ENCODE measurements at places on chromosomes 1 and 21.

DNA sequence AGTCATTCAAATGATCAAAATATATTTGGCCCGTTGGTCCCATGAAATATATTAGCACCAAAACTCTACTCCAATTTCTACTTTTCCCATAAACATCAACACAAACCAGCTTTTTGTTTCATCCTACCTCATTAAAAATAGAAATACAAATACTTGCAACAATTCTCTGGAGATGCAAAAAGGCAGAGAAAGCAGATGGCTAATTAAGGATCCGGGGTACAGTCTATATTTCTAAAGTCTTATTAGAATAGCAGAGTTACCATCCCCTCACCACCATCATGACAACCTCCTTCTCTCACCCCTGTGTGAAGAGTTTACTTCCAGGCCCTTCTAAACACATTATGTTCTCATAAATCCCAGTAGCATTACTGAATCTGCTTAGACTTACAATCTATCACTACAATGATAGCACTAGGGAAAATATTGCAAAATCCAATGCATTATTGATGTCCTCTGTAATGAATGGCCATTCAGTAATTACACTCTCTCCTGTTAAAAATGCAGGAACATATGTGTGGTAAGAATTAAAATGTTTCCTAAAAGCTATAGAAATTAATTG, 133.8 kb downstream of the HHIPL2 start:
- no peak for DNase-seq

DNA sequence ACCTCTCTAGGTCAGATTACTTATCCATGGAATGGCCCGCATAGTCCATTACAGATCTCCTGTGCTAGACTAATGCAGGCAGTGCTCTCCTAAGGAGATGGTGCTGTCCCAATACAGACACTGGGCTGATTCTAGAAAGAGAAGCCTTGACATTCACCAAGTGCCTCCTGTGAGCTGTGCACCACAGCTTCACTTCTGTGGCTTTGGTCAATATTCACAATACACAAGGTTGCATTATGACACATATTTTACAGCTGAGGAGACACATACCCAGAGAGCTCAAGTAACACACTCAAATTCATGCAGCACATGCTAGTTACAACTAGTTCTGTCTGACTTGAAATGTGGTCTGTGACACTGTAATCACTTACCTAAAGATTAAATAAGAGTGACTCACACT, 59.4 kb upstream of the LRRC8B start:
- no peak for DNase-seq

GRCh38 chr1:220344745-220345144, 72.5 kb upstream of the RAB3GAP2 start:
- no peak for DNase-seq

DNA sequence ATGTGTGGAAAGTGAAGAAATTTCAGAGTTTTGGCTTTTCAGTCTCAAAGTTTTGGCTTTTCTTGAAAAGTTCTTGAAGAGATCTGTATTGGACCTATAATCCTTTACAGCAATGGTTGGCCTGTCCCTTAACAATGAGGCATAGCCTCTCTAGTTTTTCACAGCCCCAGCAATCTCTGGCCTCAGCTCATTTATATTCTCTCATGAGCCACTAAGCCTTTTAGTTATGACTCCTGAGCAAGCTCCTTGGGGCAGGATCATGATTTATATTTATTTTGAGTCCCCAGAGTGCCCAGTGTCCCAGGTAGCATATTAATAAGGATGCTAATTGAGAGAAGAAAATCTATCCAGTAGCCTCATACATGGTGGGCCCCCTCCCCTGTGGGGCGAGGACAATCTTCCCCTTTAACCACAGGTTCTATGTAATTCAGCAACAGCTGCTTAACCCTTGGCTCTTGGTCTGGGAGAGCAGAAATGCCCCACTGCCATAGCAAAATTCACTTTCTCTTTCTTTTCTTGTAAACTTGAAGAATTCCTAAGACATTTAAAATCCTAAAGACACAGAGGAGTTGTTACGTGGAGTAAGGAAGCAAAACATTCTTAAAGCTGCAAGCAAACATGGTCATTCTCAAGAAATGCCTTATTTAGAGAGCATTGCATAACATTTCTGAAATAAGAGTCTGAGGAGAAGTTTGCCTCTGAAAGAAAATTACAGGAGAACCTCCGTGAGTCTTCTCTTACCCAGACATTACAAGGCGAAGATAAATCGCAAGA, 6.3 kb downstream of the NGF start:
- no peak for DNase-seq

GRCh38 chr21:43353282-43354025, 73.5 kb downstream of the SIK1 start:
- DNase-seq, result no peak

GRCh38 chr1:29853716-29854330, 617.5 kb downstream of the PTPRU start:
- no peak for DNase-seq

DNA sequence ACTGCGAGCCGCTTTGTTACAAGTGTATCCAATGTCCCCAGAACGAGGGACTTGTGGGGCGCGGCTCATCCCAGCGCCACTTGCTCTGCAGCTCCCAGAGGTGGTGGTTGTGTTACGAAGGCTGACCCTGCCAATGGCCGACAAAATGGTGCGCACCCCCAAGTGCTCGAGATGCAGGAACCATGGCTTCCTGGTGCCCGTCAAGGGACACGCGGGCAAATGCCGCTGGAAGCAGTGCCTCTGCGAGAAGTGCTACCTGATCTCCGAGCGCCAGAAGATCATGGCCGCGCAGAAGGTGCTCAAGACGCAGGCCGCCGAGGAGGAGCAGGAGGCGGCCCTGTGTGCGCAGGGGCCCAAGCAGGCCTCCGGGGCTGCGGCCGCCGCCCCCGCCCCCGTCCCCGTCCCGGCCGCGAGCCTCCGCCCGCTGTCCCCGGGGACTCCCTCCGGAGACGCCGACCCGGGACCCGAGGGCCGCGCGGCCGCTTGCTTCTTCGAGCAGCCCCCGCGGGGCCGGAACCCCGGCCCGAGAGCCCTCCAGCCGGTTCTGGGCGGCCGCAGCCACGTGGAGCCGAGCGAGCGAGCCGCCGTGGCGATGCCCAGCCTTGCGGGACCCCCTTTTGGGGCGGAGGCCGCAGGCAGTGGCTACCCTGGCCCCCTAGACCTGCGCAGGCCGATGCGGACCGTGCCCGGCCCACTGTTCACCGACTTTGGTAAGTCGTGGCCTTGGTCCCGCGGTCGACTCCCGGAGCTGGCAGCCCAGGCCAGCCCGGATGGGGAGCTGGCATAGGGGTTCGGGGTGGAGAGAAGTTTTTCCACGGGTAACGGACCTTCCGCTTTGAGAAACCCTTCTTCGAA, at the start of gene DMRTB1:
Gene DMRTB1, plus strand, starts transcription at position 79 of the 855 bp plus-strand sequence. Its CDS starts 55 bp downstream, at position 134.
- no peak for DNase-seq

DNA sequence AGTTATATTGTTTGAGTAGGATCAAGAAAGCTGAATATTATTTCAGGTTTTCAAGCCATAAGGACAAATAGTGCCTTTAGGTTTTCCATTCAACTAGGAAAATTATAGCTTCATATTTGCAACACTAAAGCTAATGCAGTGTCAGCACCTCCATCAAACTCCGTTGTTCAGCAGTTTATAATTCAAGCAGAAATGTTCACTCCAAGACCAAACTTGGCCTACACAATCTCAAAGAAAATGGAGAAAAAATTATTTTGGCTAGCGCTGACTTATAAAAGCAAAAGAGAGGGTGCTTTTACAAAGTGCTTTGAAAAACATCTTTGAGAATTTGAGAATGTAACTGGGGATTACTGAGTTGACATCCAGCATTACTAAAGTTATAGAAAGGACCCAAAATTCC, 1.4 kb downstream of the SPAG17 start:
- DNase-seq, result no peak

DNA sequence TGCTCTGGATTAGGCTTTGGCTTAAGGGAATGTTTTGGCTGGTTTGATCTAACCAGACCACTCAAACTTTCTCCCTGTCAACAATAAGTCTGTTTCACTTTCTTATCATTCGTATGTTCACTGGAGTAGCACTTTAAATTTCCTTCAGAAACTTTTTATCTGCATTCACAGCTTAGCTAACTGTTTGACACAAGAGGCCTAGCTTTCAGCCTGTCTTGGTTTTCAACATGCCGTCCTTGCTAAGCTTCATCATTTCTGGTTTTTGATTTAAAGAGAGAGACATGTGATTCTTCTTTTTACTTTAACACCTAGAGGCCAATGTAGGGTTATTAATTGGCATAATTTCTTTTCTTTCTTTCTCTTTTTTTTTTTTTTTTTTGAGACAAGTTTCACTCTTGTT, 14.9 kb upstream of the CYB5R1 start:
- no peak for DNase-seq

- no peak for DNase-seq
Measured at GRCh38 chr1:2921970-2922686, 99.1 kb upstream of the ACTRT2 start.

DNA sequence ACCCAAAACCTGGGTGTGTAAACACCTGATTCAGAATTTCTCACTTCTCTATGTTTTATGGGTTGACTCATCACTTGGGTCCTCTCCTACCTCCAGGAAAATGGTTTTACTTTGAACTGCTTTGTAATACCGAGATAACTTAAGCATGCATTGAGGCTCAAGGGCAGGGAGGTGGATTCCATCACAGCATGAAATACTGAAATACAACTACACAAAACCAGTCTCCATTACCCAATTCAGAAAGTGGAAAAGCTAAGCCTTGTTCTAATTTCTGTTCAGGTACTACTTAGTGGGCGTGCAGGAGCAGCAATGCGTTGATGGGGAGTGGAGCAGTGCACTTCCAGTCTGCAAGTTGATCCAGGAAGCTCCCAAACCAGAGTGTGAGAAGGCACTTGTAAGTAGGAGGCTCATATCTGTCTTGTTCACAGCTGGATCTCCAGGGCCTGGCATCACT, 6.1 kb upstream of the C4BPA start:
- no peak for DNase-seq

- DNase-seq, result no peak
Measured at GRCh38 chr1:183027791-183028190, 4.6 kb downstream of the LAMC1 start.

- DNase-seq, result no peak
Measured at GRCh38 chr21:39675993-39676661, 63.4 kb downstream of the B3GALT5 start.

DNA sequence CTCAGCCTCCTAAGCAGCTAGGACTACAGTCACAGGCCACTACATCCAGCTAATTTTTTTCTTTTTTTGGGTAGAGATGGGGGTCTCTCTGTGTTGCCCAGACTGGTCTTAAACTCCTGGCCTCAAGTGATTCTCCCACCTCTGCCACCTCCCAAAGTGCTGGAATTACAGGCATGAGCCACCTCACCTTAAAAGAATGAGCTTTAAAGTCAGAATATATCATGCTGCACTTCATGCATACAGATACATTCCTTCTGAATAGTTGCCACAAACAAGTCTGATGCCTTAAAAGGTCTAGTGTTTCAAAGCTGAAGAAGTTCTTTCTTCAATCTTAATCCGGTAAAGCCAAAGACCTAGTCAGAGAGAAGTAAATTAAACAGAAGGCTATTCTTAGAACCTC, 23.8 kb upstream of the CPLANE2 start:
- no peak for DNase-seq

GRCh38 chr1:16631248-16632043, 18.1 kb upstream of the NBPF1 start:
- peak; percentile 35 for DNase-seq

DNA sequence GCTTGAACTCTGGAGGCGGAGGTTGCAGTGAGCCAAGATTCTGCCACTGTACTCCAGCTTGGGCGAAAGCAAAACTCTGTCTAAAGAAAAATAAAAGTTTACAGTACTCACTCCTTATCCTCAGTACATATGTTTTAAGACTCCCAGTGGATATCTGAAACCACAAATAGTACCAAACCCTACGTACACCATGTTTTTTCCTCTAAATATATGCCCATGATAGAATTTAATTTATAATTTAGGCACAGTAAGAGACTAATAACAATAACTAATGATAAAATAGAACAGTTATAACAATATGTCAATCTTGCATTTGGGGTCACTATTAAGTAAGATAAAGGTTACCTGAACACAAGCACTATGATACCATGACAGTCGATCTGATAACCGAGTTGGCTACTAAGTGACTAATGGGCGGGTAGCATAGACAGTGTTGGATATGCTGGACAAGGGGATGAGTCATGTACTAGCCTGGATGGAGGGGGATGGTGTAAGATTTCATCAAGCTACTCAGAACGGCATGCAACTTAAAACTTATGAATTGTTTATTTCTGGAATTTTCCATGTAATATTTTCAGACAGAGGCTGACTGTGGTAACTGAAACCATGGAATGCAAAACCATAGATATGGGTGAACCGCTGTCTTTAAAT, 43.7 kb downstream of the ST7L start:
- no peak for DNase-seq

DNA sequence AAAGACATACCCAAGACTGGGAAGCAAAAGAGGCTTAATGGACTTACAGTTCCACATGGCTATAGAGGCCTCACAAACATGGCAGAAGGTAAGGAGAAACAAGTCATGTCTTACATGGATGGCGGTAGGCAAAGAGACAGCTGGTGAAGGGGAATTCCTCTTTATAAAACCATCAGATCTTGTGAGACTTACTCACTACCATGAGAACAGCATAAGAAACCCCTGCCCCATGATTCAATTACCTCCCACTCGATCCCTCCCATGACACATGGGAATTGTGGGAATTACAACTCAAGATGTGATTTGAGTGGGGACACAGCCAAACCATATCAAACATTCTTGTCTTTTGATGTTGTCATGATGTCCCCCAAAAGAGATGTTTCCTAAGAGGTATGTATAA, 103.3 kb downstream of the DUSP10 start:
- DNase-seq, result no peak

DNA sequence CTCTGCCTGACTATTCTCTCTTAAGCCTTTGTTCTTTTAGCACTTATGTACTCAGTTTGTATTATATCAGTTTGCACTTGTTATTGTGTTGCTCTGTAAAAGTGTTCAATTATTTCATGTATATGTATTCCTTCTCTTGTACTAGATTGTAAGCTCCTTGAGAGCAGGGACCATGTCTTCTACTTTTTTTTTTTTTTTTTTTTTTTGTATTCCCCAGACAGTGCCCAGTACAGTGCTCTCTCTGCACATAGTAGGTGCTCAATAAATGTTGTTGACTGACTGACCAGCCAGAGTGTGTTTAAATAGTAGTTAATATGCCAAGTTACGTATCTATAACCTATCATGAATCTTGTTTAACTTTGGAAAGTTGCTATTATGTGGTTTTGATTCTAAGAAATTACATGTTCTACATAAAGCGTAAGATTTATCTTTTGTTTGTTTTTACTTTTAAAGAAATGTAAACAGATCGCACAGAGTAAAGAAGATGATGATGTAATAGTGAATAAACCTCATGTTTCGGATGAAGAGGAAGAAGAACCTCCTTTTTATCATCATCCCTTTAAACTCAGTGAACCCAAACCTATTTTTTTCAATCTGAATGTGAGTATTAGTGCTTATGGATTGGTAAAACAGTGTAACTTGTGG, 16.1 kb downstream of the SON start:
- DNase-seq, result no peak

GRCh38 chr21:46004168-46004861, 22.7 kb downstream of the COL6A1 start:
- no peak for DNase-seq

GRCh38 chr1:75969550-75969949, 37.3 kb upstream of the ASB17 start:
- no peak for DNase-seq

- DNase-seq, result no peak
Measured at GRCh38 chr1:155126556-155127104, 1.0 kb upstream of the EFNA1 start.

Data from ovary (tissue), 10 donors.